GM12878 (cell line): ENCODE measurements at places on chromosomes 7 and 10.

DNA sequence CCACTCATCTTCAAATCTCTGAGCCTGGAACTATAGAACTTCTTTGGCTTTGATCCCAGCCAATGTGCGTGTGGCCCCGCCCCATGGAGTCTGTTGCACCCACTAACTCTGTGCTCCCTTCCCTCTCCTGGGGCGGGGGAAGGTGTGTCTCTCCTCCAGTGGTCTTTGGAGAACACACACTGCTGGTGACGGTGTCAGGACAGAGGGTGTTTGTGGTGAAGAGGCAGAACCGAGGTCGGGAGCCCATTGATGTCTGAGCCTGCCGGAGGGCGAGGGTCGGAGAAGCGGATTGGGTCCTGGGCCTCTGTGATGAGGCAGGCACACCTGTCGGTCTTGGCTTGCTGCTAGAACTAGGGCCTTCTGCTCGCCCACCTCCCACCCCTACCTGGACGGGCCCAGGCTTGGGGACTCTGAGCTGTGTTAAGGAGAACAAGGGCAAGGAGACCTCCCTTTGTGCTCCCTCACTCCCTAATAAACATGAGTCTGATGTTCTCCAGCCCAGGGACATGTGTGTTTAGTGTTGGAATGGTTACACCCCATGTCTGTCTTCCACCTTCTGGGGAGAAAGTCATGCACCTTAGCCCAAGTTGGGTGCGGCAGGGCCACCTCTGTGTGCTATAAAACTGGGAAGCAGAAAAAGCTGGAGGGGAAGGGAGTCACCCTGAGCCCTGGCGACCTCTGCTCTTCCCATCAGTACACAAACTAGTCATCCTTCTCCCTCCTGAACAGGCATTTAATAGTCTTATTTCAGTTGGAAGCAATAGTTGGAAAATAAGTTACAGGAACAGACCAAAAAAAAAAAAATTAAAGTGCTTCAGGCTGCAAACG lies 4.6 kb downstream of the TRAPPC14 start:
- DNase-seq = no peak

GRCh38 chr7:9945131-9945530 lies 1028.5 kb upstream of the PHF14 start:
- no peak for DNase-seq

- no peak for DNase-seq
These were observed 193.7 kb upstream of the CSTF2T start for GRCh38 chr10:51892965-51893658.

DNA sequence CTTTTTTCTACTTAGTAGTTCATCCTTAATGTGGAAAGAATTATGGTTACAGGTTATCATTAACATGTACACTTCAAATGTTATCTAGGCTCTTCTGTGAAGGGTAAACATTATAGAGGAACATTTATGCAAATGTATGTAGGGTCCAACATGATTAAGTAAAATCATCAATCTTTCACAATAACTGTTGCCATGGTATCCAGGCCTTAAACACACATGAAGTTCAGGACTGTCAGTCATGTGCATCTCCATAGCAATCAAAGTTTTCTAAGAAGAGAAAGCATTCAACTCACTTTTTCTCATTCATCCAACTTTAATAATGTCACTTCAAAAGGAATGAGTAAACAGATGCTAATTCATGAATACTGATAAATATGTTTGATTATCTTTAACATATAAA lies 83.6 kb downstream of the DNAJC1 start:
- DNase-seq = no peak

DNA sequence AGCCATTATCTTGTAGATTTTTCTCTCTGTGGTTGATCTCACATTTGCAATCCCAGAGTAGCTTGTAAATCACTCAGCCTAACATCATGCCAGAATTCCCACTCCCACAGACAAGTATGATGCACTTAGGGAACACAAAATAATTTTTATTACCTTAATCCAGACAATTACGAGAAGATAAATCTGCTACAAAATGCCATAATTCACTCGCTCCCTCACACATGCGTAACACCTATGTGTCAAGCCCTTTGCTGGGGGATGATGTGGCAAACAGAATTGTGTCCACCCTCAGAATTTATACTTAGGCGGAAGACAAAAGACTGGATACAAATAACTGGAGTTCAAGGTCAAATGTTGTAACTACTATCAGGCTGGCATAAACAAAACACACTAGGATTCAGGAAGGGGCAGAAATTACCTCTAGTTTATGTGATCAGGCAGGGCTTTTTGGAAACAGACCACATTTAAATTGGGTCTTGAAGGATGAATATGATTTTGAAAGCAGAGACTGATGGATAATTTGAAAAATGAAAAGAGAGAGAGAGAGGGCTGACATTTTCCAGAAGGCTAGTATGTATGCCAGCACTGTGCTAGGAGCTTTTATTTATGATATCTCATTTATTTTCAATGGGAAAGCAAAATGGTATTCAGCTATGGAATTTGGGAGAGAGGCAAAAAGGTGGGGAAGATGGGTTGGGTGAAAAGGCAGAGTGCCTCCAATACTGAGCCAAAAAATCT lies 69.8 kb downstream of the DOCK4 start:
- no peak for DNase-seq

- DNase-seq = no peak
These were observed 124.5 kb upstream of the KCTD7 start for GRCh38 chr7:66504131-66504530.

DNA sequence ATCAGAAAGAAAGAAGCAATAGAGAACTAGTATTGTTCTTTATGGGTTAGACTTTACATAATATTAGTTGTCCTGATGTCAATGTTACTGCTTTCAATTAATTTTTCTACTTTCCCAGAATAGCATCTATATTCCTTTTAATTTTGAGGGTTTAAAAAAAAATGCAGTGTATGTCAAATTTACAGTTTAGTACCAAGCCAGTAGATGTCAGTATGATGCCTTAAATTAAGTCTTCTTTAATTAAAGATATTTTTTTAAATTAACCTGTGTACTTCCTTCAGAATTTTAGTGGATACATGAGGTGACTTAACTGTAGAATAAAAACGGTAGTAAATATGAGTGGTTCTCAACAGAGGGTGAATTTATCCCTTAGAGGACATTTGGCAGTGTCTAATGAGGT lies 35.2 kb upstream of the STOX1 start:
- no peak for DNase-seq

DNA sequence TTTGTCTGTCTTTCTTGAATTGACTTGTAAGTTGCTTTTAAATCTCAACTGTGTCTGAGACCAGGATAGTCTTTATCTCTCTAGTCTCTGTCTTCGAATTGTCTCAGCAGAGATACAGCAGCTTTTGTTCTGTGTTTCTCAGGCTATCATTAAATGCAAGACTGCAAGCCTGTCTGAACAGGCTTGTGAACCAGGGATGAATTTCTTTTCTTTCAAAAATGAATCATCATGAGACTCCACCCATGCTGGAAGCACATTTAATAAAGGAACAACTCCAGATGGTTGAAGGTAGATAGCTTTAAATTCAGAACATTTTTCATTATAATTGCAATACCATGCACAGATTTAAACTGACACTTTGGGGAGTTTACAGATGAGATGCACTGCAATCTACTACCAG lies 155.9 kb downstream of the SEC23IP start:
- no peak for DNase-seq

DNA sequence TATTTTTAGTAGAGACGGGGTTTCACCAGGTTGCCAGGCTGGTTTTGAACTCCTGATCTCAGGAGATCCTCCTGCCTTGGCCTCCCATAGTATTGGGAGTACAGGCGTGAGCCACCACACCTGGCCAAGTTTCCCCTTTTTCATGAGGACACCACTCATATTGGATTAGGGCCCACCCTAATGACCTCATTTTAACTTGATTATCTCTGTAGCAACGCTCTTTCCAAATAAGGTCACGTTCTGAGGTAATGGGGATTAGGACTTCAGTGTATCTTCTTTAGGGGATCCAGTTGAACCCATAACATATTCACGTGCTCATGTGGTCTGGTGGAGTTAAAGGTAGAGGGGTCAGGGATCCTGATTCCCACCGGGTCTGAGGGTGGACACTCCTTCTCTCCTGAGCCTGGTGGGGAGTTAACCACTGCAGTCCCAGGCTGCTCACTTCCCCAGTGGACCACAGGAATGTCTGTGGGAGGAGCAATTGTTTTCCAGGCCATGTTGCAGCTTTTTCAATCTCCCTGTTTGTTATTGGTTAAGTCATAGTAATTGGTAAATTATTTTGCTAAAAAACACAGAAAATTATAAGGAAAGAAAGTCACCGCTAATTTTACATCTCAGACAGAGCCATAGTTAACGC lies 130.5 kb downstream of the GRK5 start:
- no peak for DNase-seq

DNA sequence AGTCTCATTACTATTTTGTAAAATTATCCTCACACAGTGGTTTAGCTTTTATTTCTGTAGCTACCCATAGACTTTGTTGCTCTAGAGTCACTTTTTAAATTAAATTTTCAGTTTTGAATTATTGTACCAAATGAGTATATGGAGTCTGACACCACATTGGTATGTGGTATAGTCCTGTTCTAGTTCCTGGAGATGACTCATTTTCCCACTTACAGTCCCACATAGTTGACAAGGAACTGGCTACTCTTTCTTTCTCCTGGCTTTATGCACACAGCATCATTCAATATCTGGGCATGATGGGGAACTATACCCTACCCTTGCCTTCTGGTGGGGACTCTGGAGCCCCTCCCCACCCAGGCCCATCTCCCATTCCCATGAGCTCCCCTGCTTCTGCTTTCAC lies 92.6 kb upstream of the RAB11FIP2 start:
- no peak for DNase-seq

GRCh38 chr10:63769367-63769766 lies 248.2 kb downstream of the REEP3 start:
- no peak for DNase-seq

DNA sequence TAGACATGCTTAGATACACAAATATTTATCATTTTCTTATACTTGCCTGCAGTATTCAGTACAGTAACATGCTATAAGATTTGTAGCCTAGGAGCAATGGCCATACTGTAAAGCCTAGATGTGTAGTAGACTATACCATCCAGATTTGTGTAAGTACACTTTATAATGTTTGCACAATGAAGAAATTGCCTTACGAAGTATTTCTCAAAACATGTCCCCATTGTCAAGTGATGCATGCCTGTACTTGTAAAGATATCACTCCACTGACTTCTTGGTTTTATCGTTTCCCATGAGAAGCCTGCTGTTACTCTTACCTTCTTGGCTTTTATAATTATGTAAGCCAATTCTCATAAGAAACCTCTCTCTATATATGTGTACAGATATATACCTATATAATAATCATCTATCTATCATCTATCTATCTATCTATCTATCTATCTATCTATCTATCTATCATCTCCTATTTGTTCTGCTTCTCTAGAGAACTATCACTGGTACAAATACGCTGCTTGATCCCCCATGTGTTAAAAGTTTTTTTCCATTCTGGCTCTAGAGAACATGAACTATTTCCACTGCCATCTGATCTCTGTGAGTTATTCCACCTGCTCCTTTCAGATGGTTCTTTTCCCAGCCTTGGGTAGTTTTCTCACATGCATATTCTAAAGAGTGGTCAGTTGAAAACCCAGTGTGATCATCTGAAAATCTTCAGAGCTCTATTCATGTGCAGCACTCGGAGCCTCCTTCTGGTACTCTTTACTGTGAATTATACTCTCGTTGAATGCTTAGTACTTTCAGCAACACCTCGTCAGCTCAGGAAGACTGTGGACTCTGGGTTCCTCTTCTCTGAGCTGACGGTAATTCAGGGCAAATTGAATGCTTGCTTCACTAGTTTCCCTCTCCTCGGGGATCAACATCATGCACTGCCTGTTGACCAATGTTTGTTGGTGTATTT lies 14.5 kb upstream of the VCL start:
- DNase-seq = no peak

GRCh38 chr10:124106241-124106879 lies 13.0 kb upstream of the CHST15 start:
- DNase-seq = peak; percentile 57

- no peak for DNase-seq
These were observed 17.3 kb upstream of the NRBF2 start for GRCh38 chr10:63115732-63116383.

DNA sequence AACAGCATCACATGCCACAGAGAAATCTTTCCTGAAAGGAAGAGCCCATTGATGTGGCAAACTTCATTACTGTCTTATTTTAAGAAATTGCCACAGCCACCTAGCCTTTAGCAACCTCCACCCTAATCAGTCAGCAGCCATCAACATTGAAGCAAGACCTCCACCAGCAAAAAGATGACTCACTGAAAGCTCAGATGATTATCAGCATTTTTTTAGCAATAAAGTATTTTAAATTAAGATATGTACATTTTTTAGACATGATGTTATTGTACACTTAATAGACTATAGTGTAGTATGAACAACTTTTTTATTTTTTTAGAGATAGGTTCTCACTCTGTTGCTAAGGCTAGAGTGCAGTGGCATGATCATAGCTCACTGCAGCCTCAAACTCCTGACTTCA lies 14.8 kb downstream of the STEAP1B start:
- DNase-seq = no peak

GRCh38 chr10:108782411-108782810 lies 1140.9 kb downstream of the XPNPEP1 start:
- DNase-seq = no peak

- no peak for DNase-seq
These were observed 662 bp upstream of the PPIF start for GRCh38 chr10:79346388-79347225.

- DNase-seq = no peak
These were observed 39.0 kb upstream of the RASGEF1A start for GRCh38 chr10:43305876-43306275.

GRCh38 chr7:39321909-39322498 lies 244.2 kb upstream of the YAE1 start:
- no peak for DNase-seq

- no peak for DNase-seq
These were observed 143.2 kb downstream of the GRK5 start for GRCh38 chr10:119350502-119351097.

GRCh38 chr7:86930554-86931307 lies 128.7 kb downstream of the ELAPOR2 start:
- DNase-seq = no peak

- no peak for DNase-seq
These were observed 22.7 kb downstream of the MRC1 start for GRCh38 chr10:17831896-17832295.

GRCh38 chr7:40205992-40206391 lies 71.2 kb downstream of the SUGCT start:
- no peak for DNase-seq

DNA sequence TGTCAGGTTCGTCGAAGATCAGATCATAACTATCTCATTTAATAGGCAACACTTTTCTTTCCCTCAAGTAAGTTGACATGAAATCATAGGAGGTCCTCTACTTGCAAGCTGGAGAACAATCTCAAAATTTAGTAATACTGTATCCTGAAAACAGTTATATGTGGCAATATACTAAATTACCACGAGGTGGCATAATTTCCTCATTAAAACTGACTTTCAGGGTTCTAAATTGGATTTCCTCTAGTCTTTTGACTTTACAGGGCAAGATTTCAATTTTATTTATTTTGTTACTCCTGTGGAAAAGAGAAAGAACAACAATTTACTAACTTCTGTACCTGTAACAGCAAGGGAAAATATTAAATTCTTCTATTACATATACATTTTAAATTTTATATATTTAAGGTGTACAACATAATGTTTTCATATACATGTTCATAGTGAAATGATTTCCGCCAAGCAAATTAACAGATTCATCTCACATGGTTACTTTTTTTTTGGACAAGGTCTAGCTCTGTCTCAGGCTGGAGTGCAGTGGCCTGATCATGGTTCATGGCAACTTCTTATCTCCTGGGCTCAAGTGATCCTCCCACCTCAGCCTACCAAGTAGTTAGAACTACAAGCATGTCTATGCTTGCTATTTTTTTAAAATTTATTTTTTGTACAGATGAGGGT lies 53.4 kb upstream of the CYP2C18 start:
- no peak for DNase-seq
